ENCODE measurements at places on chromosomes 2 and 18. TPM values are rescaled to one million over a fixed set of nuclear protein-coding genes. Genes with fewer than 3 reads are reported as not detected.

The NEUROD1 gene
- not detected for total RNA-seq

DNA sequence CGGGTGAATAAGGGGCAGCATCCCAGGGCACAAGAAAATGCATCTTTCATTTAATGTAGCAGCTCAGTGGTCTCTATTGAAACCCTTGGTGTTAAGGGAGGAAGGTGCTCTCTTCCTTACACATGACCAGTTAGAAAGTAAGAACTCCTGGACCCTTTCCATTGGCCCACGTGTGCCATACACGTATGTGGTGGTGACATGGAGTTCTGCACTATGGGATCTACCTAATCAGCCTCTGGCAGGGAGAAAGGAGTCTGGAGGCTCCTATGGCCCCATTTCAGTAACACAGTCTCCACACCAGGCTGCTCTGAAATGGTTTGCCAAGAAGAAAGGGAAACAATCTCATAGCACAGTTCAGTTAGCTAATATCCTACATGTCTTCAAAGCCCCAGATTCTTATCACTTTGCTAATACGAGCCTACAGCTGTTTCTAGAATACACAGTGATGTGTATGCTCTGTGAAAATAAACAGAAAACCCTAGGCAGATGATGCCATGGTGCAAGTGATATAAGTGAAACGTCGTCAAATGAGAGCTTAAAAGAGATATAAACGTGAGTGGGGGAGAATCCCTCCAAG lies 7.0 kb downstream of the EFEMP1 start:
- peak; percentile 80 for DNase-seq

DNA sequence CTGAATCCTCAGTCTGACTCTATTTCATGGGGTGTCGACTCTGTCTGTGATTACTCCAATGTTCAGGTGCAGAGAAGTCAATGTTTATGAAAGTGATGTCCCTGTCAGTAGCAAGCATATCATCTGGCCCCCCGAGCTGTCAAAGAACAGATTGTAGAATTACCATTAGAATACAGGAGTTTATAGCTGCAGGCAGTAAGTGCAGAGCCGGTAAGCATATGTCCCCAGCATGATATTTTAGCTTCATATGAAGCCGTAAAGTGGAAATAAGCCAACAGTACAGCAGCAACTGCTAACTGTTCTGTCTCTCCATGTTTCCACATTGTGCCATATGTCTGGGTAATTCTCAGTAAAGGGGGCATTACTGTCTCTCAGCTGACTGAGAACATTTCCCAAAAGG lies 541.8 kb downstream of the SOX11 start:
- no peak for DNase-seq

- DNase-seq, result no peak
Measured at GRCh38 chr2:98825858-98826257, 94.9 kb upstream of the MGAT4A start.

DNA sequence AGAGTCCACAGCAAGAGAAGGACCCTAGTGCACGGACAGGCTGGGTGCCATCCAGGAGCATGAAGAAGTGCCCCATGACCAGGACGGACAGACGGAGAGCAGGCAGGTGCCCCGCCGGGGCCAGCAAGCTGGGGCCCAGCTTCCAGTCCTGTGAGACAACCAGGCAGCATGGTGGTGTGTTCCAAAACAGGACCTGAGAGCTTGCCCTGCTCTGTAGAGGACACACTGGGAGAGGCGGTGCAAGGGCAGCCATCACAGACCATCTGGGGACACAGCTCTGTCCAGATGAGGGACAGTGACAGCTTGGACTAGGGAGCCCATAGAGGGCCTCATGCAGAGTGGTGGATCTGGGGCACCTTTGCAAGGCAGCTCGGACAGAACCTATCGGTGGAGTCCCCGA lies 279.8 kb downstream of the EIPR1 start:
- no peak for DNase-seq

GRCh38 chr18:50720325-50720674 lies 99.5 kb downstream of the MRO start:
- no peak for DNase-seq

DNA sequence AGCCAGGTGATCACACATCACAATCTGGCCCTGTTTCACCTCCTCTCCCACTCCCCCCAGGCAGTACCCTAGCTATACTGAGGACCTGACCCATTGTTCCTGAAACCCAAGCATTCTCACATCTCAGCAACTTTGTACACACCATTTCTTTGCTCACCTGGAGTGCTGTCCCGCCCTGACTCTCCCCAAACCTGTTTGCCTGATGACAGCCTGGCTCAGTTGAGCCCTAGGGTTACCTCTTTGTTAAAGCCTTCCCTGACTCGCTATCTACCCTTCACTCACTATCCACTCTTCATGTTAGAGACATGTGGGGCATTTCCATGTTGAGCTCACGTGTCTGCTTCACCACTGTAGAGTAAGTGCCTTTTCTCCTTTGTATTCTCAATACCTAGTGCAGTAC lies 49.1 kb downstream of the GREB1L start:
- no peak for DNase-seq

GRCh38 chr2:223494942-223495341 lies 107.2 kb downstream of the SCG2 start:
- DNase-seq, result no peak

GRCh38 chr2:220891405-220891804 lies 680.7 kb downstream of the EPHA4 start:
- peak; percentile 5 for DNase-seq

DNA sequence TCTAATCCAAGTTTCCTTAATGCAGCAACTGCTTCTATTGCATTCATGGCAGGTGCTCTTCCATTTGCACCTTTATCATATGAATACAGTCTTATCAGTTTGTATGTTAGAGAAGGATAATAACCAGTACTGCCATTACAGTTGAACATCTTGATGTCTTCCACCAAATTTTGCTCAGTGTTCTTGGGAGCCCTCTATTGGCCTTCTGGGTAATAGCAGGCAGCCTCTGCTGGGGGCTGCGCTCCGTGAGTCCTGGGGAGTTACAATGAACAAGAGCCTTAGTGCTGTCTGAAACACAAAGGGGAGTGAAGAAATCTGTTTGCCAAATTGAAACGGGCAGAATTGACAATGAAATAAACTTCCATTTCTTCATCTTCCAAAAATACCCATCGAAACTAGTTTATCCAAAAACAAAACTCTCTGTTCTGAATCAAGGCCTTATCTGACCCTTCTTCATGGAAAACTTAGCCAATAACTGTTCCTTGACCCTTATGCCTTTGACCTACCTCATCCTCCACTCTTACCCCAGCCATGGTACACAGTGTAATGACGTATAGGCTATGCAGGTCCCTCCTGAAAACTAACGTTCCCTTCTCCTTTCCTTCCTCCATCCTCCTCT lies 79.9 kb downstream of the ALK start:
- peak; percentile 18 for DNase-seq

Data from endothelial cell of umbilical vein (primary cell).